CMK (cell line): ENCODE measurements at places on chromosomes 4 and X.
A peak's percentile ranks its signal among the peaks of the same experiment; 100 is the strongest.

DNA sequence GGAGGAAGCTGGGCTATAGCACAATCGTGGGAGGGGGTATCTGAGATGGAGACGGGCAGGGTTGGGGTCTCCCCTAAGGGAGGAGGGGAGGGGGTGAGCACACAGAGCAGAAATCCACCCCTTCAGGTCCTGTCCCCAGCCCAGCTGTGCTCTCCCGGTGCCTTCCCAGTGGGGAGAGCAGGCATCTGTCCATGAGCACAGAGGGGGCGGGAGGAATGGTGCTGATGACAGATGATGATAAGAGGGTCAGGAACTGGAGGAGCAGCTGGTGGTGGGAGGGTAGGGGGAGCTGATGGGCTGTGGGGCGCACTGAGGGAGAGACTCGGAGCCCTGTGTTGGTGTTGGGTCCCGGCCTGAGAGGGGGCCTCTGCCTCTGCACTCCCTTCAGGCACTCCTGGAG lies 8.6 kb downstream of the ATP2B3 start:
- no peak for DNase-seq

- no peak for DNase-seq
Measured at GRCh38 chr4:951594-952468, 19.6 kb downstream of the TMEM175 start.

DNA sequence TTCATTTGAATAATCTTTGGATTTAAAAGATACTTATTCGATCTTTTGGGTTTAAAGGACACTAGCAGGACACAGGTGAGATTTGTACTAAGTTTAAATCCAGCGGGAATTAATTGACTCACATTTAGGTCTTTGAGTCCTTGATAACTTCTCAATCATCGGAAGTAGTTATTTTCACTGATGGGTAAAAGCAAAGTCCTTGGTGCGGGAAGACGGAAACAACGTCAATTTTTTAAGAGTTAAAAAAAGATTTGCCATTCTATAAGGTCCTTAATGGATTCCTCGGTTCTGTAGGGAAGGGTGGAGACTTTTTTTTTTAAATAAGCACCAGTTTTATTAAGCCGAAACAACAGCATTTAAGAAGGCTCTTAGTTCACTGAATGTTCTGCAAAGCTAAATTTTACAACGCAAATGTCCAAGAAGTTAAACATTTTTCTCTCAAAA lies 2.9 kb downstream of the TMSB4X start:
- DNase-seq, result no peak

GRCh38 chr4:88014386-88014905 lies 7.0 kb downstream of the PKD2 start:
- no peak for DNase-seq

DNA sequence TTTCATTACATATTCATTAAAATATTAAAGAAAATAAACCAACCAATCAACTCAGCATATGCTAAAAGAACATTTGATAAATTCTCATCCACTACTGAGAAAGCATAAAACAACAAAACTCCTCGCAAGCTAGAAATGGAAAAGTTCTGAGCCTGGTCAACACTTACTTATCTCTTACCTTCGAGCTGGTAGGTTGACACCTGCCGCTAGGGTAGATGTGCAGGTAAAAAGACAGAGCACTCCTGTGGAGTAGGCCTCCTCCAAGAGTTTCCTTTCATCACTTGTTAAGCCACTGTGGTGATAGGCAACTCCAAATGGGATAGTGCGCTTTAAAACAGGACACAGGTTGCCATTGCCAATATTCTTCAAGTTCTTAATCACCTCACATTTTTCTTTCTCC lies 18.9 kb downstream of the HELQ start:
- no peak for DNase-seq

- no peak for DNase-seq
Measured at GRCh38 chr4:10183462-10183861, 66.9 kb upstream of the WDR1 start.

DNA sequence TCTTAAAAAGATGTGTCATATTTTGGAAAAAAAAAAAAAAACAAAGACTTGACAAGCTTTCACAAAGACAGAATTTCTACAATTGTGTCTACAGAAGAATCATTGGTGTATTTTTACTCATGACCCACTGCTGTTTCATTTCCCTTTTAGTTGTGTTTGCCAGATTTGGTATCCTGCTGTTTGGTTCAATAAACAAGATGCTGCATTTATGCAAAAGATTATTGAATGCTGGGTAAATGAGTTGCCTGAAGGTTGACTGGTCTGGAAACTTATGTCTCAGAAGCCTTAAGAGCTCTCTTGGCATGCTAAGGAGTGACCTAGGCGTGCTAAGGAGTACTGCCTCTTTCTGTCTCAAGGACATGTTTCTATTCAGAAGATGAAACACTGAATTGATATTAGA lies 64.9 kb upstream of the NPY2R start:
- DNase-seq, result no peak

DNA sequence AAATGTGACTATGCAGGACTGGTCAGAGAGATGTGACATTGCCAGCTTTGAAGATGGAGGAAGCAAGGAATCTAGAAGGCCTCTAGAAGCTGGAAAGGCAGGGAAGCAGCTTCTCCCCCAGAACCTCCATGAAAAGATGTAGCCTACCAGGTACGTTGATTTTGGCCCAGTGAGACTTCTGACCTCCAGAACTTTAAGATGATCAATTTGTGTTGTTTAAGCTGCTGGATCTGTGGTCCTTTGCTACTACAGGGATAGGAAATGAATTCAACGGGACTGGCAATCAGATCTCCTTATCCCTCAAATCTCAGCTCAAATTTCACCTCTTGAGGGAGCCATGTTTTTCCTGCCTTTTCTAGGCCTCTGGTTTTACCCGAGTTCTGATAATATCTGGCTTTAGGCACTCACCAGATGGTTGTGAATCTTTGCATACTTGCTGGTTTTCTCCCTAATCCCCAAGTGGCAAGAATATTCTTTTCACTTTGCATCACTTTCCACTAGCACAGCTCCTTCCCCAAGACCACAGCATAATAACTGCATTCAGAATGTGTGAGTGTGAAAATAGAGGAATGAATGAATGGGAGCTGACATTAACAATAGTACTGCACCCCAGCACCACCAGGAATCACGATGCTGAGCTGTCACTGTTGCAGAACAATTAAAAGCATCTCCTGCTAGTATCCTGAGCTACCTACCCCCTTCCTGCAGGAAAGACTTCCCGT lies 25.5 kb upstream of the TMSB4X start:
- DNase-seq, result no peak

- DNase-seq, result no peak
Measured at GRCh38 chr4:48653217-48654014, 126.7 kb downstream of the FRYL start.

GRCh38 chr4:186570193-186570996 lies 15.0 kb upstream of the MTNR1A start:
- no peak for DNase-seq

GRCh38 chr4:14726877-14727361 lies 275.4 kb upstream of the CPEB2 start:
- no peak for DNase-seq

DNA sequence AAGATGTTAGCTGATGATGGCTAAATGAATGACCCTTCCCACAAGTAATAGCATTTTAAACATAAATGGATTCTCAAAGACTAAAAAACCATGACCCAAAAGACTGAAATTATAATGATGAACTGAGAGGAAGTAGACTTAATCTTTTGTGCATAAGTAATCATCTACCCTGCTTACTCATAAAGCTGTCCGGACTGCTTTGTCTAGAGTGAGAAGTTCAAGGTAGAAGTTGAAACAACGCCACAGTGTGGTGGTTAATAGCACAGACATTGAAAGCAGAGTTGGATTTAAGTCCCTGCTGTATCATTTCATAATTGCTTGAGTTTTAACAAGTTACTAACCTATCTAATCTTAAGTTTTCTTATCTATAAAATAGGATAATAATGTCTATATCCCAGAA lies 346.6 kb downstream of the CENPC start:
- peak; percentile 25 for DNase-seq

DNA sequence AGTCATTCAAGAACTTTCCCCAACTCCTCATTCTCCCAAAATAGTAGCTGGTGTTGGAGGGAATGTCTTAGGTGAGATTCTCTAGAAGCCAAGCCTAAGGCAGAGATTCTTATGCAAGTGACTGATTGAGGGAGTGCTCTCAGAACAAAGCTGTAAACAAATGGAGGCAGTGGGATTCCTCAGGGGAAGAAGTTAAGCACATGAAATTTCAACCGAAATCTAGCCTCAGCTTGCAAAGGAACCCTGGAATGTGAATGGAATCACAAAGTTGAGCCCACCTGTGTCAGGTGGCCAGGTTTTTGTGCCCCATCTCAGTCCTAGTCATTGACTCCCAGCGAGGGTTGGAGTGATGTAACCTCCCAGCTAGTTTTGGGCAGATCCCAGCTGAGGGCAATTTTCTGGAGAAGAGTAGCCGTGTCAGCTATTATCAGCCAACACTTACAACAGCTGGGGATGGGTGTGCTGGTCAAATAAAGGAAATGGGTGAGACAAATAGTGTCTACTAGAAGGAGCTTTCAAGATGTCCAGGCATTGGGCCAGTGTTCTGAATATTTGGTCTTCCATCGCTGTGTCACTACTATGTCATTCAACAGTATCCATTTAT lies 29.7 kb upstream of the FGF2 start:
- DNase-seq, result no peak

- no peak for DNase-seq
Measured at GRCh38 chr4:115790812-115791211, 677.4 kb upstream of the NDST4 start.
